ENCODE measurements at places on chromosomes 3 and 15. TPM values are rescaled to one million over a fixed set of nuclear protein-coding genes. Genes with fewer than 3 reads are reported as not detected.

Gene FAM107A
- total RNA-seq: 27.2 TPM

Gene FETUB
- not detected for total RNA-seq

Gene ZMYND10
- total RNA-seq: 54.1 TPM

Gene TGM5
- 0.10 TPM for total RNA-seq

Gene MESP2
- total RNA-seq: not detected

Gene PARP14
- total RNA-seq: 35.2 TPM

Gene TRH
- 7.0 TPM for total RNA-seq

Gene MCF2L2
- total RNA-seq: 9.6 TPM

Gene CILP
- 0.89 TPM for total RNA-seq

Gene MYO5A
- total RNA-seq: 47.8 TPM

Gene CHRNA7
- 14.3 TPM for total RNA-seq

Gene GAP43
- 190 TPM for total RNA-seq

Measured in spinal cord (tissue), 10 donors.